Activated CD8-positive, alpha-beta memory T cell treated with anti-CD3 and anti-CD28 coated beads for 1 hour (primary cell): ENCODE measurements at places on chromosomes 1 and 21.

DNA sequence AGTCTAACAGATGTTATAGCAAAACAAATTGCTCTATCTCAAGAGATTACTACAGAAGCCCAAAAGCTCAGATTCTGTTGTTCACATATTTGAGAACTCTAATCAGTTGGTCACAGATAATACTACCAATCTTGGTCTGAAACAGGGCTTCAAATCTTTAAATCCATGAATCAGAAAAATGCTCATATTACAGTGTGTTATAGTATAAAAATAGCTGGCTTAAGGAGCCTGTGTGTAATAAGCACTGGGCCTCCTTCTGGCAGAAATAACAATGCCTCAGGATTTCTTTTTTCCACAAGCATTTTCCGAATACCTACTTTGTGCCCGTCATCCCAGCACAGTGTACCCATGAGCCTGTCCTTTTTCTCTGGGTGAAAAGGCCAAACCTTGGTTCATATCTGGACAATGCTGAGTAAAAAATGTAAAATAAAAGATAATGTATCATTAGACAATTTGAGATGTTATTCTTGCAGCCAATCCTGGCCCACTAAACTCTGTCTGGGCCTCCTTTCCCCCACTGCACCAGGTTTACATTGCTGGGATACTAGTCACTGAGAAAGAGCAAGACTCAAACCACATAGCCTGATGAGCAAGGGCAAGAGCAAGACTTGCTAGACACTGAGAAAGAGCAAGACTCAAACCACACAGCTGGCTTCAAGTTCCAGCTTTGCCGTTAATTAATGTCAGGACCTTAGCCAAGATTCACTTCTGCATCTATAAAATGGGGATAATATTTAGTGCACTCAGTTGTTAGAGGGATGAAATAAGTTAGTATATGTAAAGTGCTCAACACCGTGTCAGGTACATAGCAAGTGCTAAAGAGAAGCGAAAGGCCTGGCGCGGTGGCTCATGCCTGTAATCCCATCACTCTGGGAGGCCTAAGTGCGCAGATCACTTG, 17.0 kb upstream of the ADAR start:
- no peak for DNase-seq

DNA sequence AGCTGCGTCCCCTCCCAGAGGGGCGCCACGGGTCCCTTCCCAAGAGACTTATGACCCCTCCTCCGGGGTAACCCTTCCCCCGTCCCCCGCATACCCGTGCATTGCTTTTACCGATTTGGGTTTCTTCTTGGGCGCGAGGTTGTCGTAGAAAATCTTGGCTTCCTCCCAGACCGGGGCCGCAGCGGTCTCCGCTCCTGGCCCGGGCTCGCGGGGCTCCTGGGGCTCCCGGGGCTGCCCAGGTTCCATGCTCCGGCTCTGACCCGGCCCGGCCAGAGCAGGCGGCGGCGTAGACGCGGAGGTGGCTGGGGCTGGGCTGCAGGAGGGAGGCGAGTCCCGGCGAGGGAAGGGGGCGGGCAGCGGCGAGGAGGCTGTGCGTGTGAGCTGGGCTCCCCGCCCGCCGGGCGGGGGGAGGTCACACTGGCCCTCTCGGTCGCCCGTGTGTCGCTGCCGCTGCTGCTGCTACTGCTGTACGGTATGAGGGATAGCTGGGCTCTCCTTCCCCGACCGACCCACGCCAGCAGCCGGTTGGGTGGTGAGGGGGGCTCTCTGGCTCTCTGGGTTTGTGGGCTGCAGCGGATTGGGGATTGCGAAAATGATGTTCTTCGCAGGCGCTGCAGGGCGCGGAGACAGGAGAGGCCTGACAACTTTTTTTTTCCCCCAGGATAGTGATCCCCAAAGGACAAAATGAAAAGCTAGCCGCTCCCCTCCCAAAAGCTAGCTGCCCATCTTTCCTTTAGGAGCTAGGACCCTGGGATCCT, at the start of gene NT5C1A:
Gene NT5C1A, minus strand, starts transcription at position 315 of the 758 bp plus-strand sequence. Its CDS starts 69 bp downstream, at position 246.
- DNase-seq: peak; percentile 16

DNA sequence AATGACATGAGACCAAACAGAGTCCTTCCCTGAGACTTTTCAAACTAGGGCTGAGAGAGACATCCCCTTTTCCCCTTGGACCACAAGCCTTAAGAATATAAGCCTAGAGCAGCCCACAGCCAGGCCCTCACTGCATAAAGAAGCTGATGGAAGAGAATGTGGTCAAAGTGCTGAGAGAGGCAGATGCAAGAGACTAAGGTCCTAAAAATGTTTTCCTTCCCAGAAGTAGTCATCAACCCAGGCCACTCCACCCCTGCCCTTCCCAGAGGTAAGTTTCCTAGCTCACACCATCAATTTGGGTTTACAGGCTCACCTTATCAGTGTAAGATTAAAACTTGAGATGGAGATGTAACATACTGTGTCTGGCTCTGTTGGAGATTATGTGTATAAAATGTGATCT, 58.2 kb downstream of the BCAR3 start:
- no peak for DNase-seq

DNA sequence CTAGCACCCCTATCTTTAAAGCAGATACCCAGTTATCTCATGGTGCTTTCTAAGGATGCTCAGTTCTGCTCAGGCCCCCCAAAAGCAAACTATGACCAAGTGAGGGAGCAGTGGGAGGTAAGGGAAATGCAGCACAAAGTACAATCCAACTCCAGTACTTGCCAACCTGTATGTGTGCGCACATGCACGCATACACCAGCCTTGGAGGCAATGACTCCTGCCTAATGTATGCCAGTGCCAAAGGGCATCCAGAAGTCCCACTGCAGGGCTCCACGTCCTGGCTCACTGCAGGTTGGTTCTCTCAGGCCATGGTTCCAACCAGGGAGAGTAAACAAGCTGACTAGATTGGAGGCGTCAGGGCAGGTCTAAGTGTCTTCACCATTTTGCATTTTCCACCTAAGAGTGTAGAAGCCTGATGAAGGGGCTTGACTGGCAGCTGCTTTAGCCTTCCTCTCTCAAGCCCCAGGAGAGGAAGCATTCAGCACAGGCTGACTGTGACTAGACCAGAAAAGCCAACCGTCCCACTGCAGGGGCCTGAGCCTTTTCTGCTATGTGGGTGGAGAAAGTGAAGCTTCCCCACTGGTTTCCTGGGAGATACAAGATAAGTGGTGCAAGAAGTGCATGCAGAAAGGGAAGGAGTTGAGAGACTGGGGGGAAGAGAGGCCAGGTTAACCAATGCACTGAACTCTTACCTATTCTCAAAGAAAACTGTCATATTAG, 7.7 kb downstream of the AMIGO1 start:
- DNase-seq: no peak

DNA sequence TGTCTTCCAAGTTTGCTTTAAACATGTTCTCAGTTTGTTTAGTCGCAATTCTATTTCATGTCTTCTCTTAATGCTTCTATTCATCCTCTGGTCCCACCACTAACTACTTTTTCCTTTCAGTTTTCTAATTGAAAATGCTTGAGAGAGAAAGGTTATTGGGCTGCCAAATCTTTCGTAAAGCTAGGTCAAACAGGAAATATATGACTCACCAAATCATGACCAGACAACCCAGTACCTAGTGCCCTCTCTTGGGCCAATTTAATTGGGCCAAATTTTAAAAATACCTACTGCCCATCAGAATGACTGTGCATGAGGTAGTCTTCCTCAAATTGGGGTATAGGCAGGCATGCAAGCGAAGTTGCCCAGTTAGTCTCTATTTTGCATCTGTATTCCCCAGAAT, 295.4 kb upstream of the PBX1 start:
- DNase-seq: no peak

DNA sequence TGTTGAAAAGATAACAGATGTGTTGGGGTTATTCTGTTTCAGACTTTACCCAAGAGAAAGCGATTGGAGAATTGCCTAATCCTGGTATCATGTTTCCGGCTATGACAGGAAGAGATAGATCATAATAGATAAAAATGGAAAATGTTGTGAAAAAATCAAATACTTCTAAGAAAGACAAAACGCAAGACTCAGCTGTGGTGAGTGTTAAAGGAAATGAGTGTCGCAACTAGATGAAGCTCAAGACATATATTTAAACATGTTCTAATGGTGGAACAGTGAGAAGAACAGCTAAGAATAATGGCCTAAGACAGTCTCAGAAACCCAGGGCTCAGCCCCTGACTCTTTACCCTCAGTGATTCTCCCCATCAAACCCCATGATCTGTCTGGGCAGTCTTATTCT, 426.7 kb upstream of the RUNX1 start:
- DNase-seq: no peak

GRCh38 chr1:46053734-46054133, 78.7 kb downstream of the PIK3R3 start:
- DNase-seq: no peak
